ENCODE measurements at places on chromosomes 4 and X.

DNA sequence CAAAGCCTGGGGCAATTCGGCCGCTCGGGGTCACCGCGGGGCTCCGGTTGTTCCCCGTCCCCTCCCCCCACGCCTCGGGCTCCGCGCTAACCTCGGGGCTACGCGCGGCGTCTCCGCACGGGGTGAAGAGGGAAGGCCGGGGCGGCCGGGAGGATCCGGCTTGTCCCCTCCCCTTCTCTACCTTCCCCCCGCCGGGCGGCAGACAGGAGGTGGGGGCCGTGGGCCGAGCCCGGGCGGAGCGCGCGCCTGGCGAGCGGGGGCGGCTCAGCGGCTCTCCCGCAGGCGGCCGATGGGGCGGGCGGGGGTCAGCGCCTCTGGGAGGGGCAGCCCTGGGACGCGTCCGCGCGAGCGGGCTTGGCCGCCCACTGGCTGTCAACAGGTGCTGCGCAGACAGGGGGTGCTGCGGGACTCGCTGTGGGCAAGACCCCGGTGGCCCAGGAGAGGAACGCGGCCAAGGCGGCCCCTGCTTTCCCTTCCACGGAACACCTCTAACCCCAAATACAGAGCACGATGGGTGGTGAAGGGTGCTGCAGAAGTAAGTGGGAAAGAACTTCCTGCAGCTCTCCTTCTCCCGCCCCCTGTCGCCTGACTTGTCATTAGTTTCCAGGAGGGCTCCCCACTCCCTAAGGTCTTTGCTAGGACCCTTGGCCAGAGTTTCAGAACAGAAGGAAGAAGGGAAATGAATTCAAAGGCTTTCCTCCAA lies at the start of gene PDGFC:
Gene PDGFC (minus strand): TSS at position 124 of the 703 bp plus-strand sequence. CDS start 896 bp downstream, outside the sequence.
- DNase-seq, result peak; percentile 52

- no peak for DNase-seq
Measured at GRCh38 chrX:150099316-150099715, 161.0 kb upstream of the EOLA2 start.

DNA sequence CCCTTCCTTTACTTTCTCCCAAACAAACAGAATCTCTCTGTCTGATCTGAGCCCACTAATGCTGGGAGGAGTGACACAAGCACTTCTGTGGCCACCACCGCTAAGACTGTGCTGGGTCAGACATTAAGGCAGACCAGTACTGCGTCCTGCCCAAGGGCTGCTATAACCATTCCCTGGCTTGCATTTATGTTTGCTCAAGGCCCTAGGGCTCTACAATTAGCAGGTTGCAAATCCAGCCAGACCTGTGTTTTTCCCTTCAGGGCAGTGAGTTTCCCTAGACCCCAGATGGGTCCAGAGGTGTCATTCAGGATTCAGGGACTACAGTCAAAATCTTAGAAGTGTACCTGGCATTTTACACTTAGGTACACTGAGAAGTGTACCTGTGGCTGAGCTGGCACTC lies 89.7 kb downstream of the SPANXN4 start:
- DNase-seq, result no peak

GRCh38 chr4:146643812-146644401 lies 5.2 kb downstream of the POU4F2 start:
- DNase-seq, result no peak

- no peak for DNase-seq
Measured at GRCh38 chr4:6710282-6710681, 617 bp upstream of the MRFAP1L1 start.

DNA sequence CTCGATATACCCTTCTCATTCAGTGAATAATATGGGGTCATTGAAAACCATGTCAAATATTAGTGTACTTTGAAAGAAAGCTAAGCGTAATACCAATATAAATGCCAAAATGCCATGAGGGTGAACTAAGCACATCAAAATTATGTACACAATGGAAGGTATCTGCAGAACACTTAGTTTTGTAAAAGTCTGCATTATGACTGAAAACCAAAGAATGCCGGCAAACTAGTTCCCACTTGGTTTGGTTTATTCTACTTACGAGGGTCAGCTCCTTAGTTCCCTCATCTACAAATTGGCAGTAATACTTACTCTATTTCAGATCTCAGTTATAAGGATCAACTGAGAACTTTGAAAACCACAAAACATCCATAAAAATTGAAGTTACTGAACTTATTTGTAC lies 27.3 kb downstream of the RPS6KA6 start:
- DNase-seq, result no peak

DNA sequence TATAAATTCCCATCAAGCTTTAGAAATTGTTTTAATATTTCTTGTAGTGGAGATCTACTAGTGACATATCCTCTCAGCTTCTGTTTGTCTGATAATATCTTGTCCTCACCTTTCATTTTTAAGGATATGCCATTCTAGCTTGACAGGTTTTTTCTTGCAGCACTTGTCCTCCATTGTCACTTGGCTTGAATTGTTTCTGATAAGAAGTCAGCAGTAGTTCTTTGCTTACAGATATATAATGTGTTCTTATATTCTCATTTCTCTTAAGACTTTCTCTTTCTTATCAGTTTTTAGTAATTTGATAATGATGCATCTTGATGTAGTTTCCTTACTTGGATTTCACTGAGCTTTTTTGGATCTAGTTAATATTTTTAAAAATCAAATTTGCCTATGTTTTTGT lies 120.6 kb upstream of the NUDT6 start:
- no peak for DNase-seq

DNA sequence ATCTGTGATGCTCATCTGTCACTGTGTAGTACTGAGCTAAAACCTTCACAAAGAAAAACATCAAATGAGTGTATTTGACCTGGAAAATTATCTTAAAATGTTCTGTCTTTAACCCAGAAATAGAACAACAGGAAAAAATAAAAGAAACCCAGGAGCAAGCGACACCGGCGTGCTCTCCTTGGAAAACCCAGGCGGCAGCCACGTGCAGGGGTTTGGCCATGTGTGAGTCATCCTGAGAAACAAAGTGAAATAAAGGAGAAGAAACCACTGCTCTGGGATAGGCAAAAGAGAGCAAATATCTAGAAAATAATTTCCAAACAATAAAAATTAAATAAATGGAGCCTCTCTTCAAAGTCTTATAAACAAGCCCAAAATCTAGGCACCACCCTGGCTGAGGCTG lies 20.0 kb upstream of the TMEM128 start:
- DNase-seq, result no peak

- no peak for DNase-seq
Measured at GRCh38 chr4:172253409-172253808, 440.2 kb downstream of the GALNTL6 start.

- DNase-seq, result no peak
Measured at GRCh38 chr4:2587213-2587823, 50.9 kb downstream of the FAM193A start.

GRCh38 chr4:77248805-77249204 lies 91.8 kb downstream of the CCNG2 start:
- no peak for DNase-seq

- no peak for DNase-seq
Measured at GRCh38 chr4:153276971-153277370, 67.5 kb upstream of the MND1 start.

GRCh38 chr4:105280338-105281123 lies 133.9 kb downstream of the TET2 start:
- no peak for DNase-seq

DNA sequence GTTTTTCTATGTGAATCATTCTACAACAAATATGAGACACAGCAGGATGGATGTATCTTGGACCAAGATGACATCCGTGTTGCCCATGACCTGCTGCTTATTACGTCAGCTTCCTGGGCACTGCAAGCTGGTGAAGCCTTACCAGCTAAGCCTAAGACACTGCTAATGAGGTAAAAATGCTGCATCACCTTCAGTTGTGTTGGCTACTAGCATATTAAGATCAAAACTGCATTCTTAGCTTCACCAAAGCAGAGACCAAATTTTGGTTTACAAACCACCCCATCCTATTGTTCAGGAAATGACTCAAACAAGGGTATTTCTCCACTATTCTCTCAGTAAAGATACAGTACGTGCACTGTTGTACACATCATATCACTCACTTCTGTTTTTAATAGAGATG lies 50.3 kb downstream of the MAML3 start:
- no peak for DNase-seq

- no peak for DNase-seq
Measured at GRCh38 chr4:2461246-2461960, 7.5 kb upstream of the RNF4 start.

DNA sequence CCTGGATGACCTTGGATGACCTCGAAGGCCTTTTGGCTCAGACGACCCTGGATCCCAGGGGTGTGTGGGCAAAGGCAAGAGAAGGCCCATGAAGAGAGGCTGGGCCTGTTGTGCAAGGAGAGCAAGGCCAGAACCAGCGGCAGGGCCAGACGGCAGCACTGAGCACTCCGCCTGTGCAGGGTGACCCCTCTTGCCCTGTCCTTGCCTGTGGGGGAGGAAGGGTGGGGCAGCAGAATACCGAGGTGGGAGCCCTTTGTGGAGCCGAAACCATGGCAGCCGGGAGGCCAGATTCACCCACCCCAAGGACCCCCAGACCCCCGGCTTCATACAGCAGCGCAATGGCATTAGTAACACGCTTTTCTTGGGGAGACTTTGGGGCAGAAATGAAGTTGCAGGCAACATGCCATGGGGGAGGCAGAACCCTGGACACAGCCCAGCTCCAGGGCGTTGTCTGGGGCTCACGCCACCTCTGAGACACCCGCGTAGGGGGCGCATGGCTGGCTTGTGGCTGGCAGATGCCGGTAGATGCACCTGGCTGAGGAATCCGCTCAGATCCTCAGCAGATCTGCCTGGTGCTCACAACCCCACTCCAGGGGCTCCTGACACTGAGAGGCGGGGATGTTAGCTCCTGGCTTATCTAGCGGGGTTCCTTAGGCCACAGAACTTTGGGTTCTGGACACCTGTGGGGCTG lies 114.5 kb downstream of the FAM53A start:
- DNase-seq, result no peak

GRCh38 chr4:151946718-151947117 lies 185.9 kb upstream of the GATB start:
- DNase-seq, result no peak

DNA sequence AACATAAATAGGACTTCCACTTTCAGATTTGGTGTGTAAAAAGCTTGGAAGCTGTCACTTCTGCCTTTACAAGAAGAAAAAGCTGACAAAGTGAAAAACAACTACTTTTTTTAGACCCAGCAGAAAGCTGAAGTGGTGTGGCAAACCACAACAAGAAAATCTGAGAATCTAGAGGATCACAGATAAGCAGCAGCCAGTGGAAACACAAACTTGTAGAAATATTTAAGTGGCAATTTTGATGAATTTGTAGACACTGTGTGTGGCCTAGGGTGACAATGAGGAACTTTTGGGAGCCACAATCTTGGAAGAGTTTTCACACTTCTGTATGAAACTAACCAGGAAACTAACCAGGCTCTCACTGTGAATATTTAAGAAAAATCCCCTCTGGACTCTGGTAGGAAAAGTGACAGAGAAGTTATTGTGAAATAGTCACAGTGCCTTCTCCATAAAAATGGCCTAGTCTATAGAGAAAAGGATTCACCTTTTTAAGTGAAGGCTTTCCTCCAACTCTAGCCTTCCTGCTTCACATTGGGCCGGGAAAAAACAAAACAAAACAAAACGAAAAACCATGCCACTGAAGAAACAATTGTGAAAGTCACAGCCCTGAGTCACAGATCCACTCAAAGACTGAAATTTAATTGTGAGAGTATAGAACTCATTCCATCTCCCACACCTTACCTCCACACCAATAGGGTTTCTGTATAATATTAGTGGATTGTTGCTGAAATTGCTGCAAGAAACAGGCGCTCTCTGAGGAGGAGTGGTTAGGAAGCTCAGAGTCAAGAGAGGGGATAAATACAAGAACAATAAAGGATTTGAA lies 26.7 kb upstream of the GUCY1A1 start:
- no peak for DNase-seq

DNA sequence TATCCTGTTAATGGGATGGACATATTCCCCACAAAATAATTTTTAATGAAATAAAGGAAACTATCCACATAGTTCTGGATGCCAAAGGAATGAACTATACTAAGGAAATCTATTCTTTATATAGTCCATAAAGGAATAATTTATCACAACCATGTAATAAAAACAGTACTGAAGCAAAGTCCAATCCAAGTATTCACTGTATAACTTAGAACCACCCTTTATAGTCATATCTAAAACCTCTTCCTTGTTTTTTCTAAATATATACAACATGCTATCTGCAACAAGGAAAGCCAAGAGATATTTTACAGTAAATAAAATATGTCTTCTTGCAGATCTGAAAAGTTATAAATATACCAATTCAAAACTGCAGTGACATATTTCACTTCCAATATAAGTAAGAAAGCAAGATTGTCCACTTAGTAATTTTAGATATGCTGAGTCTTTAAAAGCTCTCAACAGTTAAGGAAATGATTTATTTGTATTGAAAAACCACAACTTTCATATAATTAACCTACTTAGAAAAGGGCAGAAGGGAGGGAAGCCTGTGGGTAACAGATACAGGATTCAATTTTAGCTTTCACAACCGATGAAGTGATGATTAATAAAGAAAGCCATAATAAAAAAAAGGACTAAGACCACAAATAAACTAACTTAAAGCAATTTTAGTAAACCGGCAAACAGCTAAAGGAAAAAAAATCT lies 8.0 kb downstream of the NR3C2 start:
- no peak for DNase-seq

GRCh38 chr4:139540161-139540560 lies 15.9 kb downstream of the SETD7 start:
- no peak for DNase-seq

DNA sequence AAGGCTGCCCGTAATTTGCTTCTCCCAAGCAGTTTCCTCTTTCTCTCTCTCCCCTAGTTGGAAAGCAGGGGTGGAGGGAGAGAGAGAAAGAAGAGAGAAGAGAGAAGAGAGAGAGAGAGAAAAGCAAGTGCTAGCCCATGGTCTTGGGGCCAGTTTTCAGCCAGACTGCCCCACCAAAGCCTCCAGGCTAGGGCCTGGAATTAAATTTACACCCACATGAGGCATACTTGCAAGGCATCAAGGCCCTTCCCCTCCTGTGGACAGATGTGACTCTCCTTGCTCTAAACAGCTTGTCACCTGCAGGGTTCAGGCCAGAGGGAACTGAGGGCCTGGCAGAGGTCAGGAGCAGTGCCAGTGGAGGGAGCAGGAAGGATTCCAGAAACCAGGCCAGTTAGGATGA lies 1.7 kb upstream of the CXCR3 start:
- DNase-seq, result no peak

GRCh38 chr4:31422006-31422405 lies 701.8 kb downstream of the PCDH7 start:
- no peak for DNase-seq

DNA sequence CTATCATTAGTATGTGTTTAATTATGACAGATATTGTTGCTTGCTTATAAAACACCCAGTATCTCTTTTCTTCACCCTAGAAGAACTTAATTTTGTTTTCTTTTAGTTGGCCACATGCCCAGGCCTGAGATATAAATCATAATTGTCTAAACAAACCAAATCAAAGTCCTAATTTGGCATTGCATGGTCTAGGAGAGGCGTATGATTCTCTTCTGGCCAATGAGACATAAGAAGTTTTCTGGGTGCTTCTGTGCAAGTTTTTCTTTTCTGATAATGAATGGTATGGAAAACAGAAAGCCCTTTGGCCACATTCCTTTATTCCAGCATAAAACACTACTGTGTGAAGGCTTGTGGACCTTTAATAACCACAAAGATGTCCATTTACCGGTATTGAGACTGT lies 192.9 kb upstream of the CTSO start:
- DNase-seq, result peak; percentile 78
